Sigmoid colon (tissue), 7 donors: ENCODE measurements at places on chromosomes 2 and 18. TPM values are rescaled to one million over a fixed set of nuclear protein-coding genes. Genes with fewer than 3 reads are reported as not detected.

- H3K4me3 ChIP-seq = no peak overlapping the region
- H3K27me3 ChIP-seq = no peaks in the 10 kb centered on the region
- H3K36me3 ChIP-seq = no peaks in the 10 kb centered on the region
- no peak overlapping the region for H3K27ac ChIP-seq
- no peak for DNase-seq
- H3K4me1 ChIP-seq = no peaks in the 10 kb centered on the region
Observed at GRCh38 chr2:113135317-113135716, 7.9 kb downstream of the IL1RN start.

DNA sequence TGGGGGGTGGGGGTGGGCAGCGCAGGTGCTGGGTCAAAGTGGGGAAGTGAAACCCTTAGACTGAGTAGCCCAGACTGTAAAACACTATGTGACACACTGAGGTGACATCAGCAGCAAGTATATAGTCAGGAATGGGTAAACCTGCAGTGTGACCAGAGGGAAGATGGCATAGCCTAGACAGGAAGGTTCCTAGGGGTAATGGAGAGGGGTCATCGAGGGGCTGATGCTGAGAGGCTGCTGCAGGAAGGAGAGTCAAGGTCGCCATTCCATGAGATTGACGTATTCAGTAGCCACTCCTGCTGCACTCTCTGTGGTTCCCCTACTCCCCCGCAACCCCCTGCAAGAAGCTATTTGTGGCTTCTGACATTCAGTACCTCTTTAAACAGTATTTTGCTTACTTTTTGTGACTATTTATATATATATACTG lies 111.7 kb downstream of the CHST9 start:
- H3K27ac ChIP-seq = no peak overlapping the region
- no peaks in the 10 kb centered on the region for H3K36me3 ChIP-seq
- H3K4me1 ChIP-seq = no peaks in the 10 kb centered on the region
- H3K4me3 ChIP-seq = no peak overlapping the region
- H3K27me3 ChIP-seq = no peaks in the 10 kb centered on the region
- DNase-seq = no peak

DNA sequence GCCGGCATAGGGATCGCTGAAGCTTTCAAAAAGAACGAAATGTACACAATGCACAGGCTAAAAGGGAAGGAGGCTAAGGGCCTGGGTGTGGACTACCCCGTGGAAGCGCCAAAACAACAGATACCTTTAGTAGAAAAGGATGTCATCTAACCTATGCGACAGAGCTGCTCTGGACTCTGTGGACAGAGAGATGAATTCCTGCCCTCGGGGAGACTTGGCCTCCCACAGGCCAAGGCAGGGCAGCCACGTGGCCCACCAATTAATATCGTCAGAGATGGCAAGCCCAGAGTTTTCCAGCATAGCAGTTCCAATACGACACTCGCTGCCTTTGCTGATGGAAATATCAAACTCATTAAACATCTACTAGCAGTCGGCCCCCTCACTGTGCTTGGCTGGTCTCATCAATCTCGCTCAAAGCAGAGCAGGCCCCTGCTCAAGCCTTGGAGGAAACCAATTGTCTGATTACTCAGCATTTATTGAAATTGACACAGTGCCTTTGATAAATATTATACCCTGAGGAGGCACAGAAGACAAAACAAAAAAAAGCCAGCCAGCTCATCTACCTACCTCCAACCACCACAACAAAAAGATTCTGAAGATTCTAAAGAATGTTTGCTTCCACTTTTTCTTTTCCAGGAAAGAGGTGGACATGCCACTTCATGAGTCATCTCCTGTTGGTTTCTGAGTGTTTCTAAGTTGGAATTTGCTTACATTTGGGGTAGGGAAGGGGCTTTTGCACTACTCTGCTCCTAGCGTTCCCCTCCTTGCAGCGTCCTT lies 79.0 kb upstream of the ACAA2 start:
- H3K27ac ChIP-seq = no peak overlapping the region
- no peaks in the 10 kb centered on the region for H3K4me1 ChIP-seq
- no peak overlapping the region for H3K4me3 ChIP-seq
- no peaks in the 10 kb centered on the region for H3K27me3 ChIP-seq
- DNase-seq = no peak
- no peaks in the 10 kb centered on the region for H3K36me3 ChIP-seq

DNA sequence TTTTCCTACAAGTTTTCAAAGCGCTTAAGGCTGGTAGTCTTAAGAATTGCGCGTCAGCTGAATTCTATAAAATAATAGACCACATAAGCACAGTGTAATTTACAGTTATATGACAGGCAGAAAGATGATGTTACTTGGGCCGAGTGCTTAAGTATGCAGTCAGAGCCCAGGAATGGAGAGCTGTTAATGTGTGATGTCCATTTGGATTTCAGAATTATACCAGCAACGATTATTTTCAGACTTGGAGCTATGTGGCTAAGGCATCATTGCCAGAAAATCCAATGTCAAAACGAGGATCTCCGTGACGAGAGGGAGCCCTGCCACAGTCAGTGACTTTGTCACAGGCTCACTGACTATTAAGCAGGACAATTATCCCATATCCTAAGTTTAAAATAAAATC lies 3.4 kb downstream of the KLF7 start:
- DNase-seq = no peak
- peak overlapping the region; percentile 57 for H3K4me3 ChIP-seq
- H3K36me3 ChIP-seq = no peaks in the 10 kb centered on the region
- H3K4me1 ChIP-seq = peaks cover 60% of the 10 kb centered on the region

DNA sequence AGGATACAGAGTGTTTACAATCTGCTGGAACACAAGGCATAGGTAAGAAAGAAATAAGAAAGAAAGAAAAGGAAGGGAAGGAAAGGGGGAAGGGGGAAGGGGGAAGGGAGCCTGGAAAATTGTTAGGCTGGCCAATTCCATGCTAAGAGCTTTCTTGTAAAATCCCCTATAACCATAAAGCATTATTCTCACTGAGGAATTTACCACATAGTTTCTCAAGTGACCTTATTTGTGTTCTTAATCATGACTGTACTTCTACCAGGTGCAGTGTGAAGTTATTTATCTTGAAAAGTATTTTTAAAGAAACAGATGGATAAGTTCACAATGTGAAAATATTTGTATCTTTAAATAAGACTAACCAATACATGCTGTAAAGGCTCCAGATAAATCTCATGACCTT lies 39.2 kb upstream of the KIDINS220 start:
- H3K27ac ChIP-seq = no peak overlapping the region
- H3K4me3 ChIP-seq = no peak overlapping the region
- DNase-seq = no peak
- no peaks in the 10 kb centered on the region for H3K27me3 ChIP-seq

GRCh38 chr2:9191041-9191481 lies 15.6 kb upstream of the ASAP2 start:
- no peak overlapping the region for H3K4me3 ChIP-seq
- no peaks in the 10 kb centered on the region for H3K27me3 ChIP-seq
- H3K4me1 ChIP-seq = peaks cover 59% of the 10 kb centered on the region
- H3K27ac ChIP-seq = peak overlapping the region; percentile 87
- H3K36me3 ChIP-seq = no peaks in the 10 kb centered on the region
- peak; percentile 96 for DNase-seq

DNA sequence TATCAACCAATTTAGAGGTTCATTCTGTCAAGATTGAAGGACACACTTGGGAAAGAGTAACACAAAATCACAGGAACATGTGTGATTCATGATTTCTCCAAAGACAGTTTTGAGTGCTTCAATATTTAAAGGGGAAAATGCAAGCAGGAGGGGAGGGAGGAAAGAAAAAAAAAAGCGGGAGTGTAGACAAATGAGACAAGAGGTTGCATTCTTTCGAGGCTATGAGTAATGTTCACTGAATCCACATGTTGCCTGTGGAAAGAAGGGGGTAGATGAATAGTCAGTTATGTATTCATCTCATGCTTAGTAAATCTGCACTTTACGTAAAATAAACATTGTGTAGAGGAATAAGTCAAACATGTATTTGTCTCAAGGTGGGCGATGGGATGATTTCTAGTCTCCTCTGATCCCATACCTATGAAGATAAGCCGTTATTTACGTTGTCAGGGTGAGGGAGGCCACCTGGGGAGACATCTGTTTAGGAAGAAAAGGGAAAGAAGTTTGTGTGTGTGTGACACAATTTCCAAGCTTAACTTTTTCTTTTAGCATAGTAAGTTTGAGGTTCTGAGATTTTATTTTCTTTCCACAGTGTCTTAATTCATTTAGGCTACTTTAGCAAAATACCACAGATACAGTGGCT lies 211.0 kb upstream of the ZC3H15 start:
- no peak for DNase-seq
- H3K4me3 ChIP-seq = no peak overlapping the region
- no peaks in the 10 kb centered on the region for H3K27me3 ChIP-seq

- no peak for DNase-seq
- no peak overlapping the region for H3K4me3 ChIP-seq
- no peaks in the 10 kb centered on the region for H3K4me1 ChIP-seq
- no peaks in the 10 kb centered on the region for H3K36me3 ChIP-seq
- no peaks in the 10 kb centered on the region for H3K27me3 ChIP-seq
Observed at GRCh38 chr18:78213361-78213994, 766.1 kb upstream of the SALL3 start.

- no peaks in the 10 kb centered on the region for H3K36me3 ChIP-seq
- no peak overlapping the region for H3K27ac ChIP-seq
- H3K27me3 ChIP-seq = no peaks in the 10 kb centered on the region
- no peak for DNase-seq
Observed at GRCh38 chr2:40041422-40042382, 262.6 kb upstream of the THUMPD2 start.

DNA sequence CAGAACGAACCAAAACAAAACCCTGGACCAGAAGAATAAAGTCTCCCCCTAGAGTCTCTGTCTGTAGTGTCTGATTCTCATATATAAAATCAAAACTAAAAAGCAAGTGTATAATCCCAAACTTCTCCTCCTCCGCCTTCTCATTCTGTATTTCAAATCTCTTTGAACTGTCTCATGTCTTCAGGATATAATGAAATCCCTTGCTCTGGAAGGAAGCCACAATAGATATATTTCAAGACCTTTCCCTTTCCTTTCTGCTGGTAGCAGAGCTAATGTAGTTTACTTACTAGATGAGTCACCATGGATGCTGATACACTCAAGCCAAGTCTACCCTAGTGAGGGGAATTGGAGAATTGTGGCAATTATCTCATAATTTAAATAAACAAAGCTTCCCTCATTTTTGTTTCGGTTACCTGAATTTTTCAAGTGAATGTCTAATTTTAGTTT lies 33.5 kb upstream of the CCDC93 start:
- peaks cover 45% of the 10 kb centered on the region for H3K27me3 ChIP-seq
- no peaks in the 10 kb centered on the region for H3K4me1 ChIP-seq
- no peak overlapping the region for H3K4me3 ChIP-seq
- H3K27ac ChIP-seq = no peak overlapping the region
- H3K36me3 ChIP-seq = no peaks in the 10 kb centered on the region
- no peak for DNase-seq

DNA sequence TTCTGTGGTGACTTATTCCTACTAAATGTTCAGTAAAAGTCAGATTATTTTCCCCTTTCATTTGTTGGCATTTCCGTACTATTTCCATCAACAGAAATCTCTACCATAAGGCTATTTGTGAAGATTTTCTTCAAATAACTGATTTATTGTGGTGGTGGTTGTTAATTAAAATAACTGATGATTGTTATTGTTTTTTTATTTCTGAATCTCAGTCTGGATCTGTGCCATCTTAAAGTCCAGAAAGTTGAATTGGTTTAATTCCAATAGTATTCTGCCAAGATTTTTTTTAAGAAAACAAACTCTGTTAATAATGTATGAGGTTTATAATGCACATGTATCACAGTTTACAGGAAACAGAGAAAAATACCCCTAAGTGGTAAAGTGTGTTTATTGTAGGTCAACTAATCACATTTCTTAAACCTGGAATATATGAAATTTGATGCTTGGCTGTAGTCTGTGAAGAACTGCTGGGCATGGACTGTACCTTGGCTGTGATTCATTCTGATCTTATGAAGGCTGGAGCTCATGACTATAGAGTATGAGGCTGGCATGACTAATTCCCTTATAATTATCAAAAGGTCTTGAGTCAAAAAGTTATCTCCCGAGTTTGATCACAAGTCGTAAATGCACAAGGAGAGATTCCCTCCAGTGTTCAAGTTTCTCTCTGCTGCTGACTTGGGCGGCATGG lies 134.2 kb upstream of the RND3 start:
- peaks cover 45% of the 10 kb centered on the region for H3K4me1 ChIP-seq
- no peak overlapping the region for H3K27ac ChIP-seq
- no peak overlapping the region for H3K4me3 ChIP-seq
- no peak for DNase-seq
- no peaks in the 10 kb centered on the region for H3K27me3 ChIP-seq

- no peaks in the 10 kb centered on the region for H3K36me3 ChIP-seq
- no peaks in the 10 kb centered on the region for H3K27me3 ChIP-seq
- no peak overlapping the region for H3K27ac ChIP-seq
- no peaks in the 10 kb centered on the region for H3K4me1 ChIP-seq
- no peak overlapping the region for H3K4me3 ChIP-seq
Observed at GRCh38 chr18:24187049-24187448, 48.2 kb downstream of the CABYR start.

GRCh38 chr2:101520246-101520645 lies 45.3 kb upstream of the RFX8 start:
- peaks cover 23% of the 10 kb centered on the region for H3K4me1 ChIP-seq
- no peak for DNase-seq
- H3K27me3 ChIP-seq = no peaks in the 10 kb centered on the region
- no peak overlapping the region for H3K27ac ChIP-seq
- H3K4me3 ChIP-seq = no peak overlapping the region

- DNase-seq = no peak
- H3K4me3 ChIP-seq = no peak overlapping the region
- H3K27ac ChIP-seq = no peak overlapping the region
- peaks cover 5% of the 10 kb centered on the region for H3K4me1 ChIP-seq
- H3K27me3 ChIP-seq = no peaks in the 10 kb centered on the region
- H3K36me3 ChIP-seq = no peaks in the 10 kb centered on the region
Observed at GRCh38 chr2:3099145-3099859, 278.3 kb downstream of the EIPR1 start.

DNA sequence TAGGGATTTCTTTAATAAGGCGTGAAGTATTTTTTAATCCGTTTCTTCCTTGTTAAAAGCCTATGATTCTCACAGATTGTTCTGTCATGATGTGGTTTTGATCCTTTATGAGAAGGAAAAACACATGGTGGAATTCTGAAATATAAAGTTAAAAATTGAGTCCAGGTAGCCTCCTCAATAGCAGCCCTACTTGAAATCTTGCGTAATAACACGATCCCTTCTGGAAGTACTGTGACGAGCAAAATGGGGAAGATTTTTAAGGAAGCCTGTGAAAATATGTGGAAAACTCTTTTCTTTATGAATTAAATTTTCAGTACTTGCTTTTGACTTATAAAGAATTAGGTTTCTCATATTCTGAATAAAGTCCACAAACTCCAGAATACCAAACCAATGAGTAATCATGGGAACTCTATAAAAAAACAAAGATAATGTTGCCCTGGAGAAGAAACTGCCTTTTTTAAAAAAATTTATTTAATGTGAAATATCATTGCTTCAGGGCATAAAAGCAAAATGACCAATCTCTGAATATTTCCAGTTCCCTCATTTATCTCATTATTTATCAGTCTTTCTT lies 476.4 kb upstream of the ZEB2 start:
- no peaks in the 10 kb centered on the region for H3K4me1 ChIP-seq
- H3K27me3 ChIP-seq = no peaks in the 10 kb centered on the region
- DNase-seq = no peak
- peak overlapping the region; percentile 30 for H3K27ac ChIP-seq

Gene GNAL
- total RNA-seq = 24.1 TPM

Gene DSG4
- total RNA-seq = not detected

Gene SLC9A2
- total RNA-seq = under 0.01 TPM

Gene CPLX4
- total RNA-seq = not detected

Gene NTSR2
- not detected for total RNA-seq

Gene C18orf63
- not detected for total RNA-seq

Gene GPR35
- 4.5 TPM for total RNA-seq

Gene RBM45
- 11.0 TPM for total RNA-seq
